ENCODE measurements at places on chromosomes 4 and X. TPM values are rescaled to one million over a fixed set of nuclear protein-coding genes. Genes with fewer than 3 reads are reported as not detected.

Gene RNF128
- total RNA-seq = 20.4 TPM

Gene EXOC1L
- total RNA-seq = not detected

- no peak for DNase-seq
- H3K4me3 ChIP-seq = no peak overlapping the region
- no peak overlapping the region for H3K27ac ChIP-seq
- H3K27me3 ChIP-seq = no peaks in the 10 kb centered on the region
- no peaks in the 10 kb centered on the region for H3K4me1 ChIP-seq
These were observed 18.0 kb downstream of the SUV39H1 start for GRCh38 chrX:48714573-48714972.

GRCh38 chrX:55312655-55313054 lies 47.9 kb upstream of the PAGE3 start:
- H3K27me3 ChIP-seq = no peaks in the 10 kb centered on the region
- no peaks in the 10 kb centered on the region for H3K4me1 ChIP-seq
- H3K27ac ChIP-seq = no peak overlapping the region
- H3K4me3 ChIP-seq = no peak overlapping the region
